ENCODE measurements at places on chromosomes 5 and 9.
A peak's percentile ranks its signal among the peaks of the same experiment; 100 is the strongest.

DNA sequence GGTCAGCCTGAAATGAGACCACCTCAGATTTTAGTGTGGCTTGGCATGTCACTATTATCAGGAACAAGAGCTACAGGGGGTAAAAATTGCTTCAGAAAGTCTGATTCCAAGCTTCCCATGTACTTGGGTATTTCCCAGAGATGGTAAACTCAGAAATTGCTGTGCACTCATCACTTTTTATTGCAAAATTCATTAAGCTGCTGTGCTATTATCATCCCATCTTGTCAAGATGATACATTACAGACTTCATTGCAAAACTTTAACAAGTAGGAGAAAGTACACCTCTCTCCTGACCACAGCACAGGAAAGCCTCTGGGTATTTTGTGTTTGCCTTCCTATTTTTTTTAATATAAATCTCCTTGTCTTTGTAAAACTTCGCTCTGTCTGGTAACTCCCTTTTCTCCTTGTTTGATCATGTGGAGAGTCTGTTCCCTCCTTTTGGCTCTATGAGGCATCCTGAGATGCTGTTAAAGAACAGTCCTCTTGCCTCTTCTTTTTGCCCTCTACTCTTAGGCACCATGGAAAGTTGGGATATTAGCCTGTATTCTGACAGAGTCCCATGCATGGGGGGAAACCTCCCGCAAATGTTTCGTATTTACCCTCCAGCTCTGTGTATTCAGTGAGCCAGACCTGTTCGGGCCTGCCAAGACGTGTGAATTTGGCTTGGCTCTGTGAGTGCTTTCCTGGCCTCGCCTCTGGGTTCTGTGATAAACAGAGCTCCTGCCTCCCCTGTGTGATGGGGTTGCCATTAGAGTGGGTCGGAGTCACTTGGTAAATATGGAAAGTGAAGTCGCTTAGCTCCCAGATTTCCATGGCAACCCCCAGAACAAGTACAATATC lies 260.7 kb downstream of the NR3C1 start:
- ATAC-seq = peak; percentile 77

GRCh38 chr5:141491323-141492167 lies 2.7 kb downstream of the PCDHGC5 start:
- no peak for ATAC-seq

DNA sequence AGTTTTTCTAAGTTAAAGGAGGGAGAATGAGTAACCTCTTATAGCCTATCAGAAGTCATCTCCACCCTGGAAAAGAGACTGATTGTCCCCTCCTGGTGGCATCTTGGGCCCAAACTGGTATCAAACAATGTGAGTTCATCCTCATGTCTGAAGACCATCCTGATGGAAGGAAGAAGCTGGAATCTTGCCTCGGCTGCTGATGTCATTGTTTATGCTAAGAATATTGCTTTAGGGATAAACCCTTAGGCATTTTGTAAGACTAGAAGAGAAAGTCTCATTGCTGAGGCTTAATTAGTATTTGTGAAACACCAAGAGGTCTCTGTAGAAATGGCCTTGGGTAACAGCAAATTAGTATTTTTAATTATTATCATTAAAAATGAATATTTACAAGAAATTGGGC lies 65.7 kb upstream of the KCNN2 start:
- ATAC-seq = no peak

- ATAC-seq = no peak
These were observed 30.7 kb upstream of the VCAN start for GRCh38 chr5:83440826-83441225.

Data from esophagus mucosa (tissue), 1 donor.